CD4-positive, alpha-beta T cell (primary cell): ENCODE measurements at places on chromosomes 5 and 9. TPM values are rescaled to one million over a fixed set of nuclear protein-coding genes. Genes with fewer than 3 reads are reported as not detected.

- no peak for DNase-seq
Measured at GRCh38 chr9:4739587-4740387, 1.2 kb downstream of the AK3 start.

Gene DMRT1
- not detected for total RNA-seq

Gene MYMK
- total RNA-seq, result not detected

- no peak for DNase-seq
Measured at GRCh38 chr5:42605490-42605889, 151.1 kb upstream of the CCDC152 start.

Gene PCDH1
- not detected for total RNA-seq

Gene PCDHGA2
- not detected for total RNA-seq

- DNase-seq, result no peak
Measured at GRCh38 chr9:125538092-125538473, 168.9 kb downstream of the MAPKAP1 start.

Gene NACC2
- 2.1 TPM for total RNA-seq

- no peak for DNase-seq
Measured at GRCh38 chr5:172571413-172571812, 69.7 kb upstream of the NEURL1B start.

- DNase-seq, result no peak
Measured at GRCh38 chr9:128636024-128636390, 20.6 kb downstream of the DYNC2I2 start.

GRCh38 chr5:89932771-89933181, 476.8 kb downstream of the CETN3 start:
- DNase-seq, result no peak
